ENCODE measurements at places on chromosomes 4 and X.

DNA sequence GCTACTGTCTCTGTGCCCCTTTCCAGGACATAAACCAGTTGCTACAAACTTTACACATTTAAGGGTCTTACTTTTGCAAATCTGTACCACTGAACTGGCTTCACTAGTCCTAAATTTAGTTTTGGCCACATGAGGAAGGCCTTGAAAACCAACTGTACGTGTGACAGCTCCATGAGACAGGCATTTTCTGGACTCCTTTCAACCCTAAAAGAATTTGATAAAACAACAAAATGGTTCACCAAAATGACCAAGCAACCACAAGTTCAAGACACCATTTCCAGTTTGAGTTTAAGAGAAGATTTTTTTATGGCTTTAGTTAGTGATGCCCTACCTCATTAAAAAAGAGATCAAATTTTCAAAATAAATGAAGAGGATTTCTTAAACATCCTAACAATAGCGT is 246.4 kb downstream of the ZNF674 start:
- no peak for DNase-seq

DNA sequence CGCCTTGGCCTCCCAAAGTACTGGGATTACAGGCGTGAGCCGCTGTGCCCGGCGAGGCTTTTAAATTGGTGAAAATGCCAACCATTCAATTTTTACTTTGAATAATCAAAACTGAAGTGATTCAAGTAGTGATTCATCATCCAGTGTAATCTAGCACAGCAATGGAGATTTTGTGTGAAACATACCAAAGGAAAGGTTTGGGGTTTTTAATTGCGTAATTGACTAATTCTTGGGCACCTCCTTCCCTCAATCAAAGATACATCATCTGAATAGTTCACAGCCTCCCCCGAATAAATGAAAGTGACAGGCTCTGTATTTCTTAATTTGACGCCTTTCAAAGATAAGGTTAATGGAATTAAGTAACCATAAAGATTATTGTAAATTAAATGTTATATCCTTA is 69.0 kb downstream of the DMD start:
- no peak for DNase-seq

- no peak for DNase-seq
Measured at GRCh38 chr4:100869276-100869675, 351.5 kb upstream of the EMCN start.

DNA sequence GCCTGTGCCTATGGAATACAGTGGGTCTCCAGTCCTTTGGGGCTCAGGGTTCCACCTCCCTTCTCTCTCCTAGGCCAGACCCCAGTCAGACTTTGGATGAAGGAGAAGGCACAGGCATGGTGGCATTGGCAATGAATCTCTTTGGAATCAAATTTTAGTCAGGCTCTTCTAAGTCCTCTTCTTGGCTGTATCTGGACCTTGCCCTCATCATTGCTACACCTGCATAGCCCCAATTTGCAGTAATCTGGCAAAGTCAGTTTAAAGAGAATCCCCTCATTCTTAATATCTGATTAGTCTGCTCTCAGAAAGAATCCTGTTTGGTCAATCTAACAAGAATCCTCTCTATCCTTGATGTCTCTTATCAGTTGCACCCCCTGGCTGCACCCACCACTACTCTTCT is 77.6 kb downstream of the SLC16A2 start:
- DNase-seq = no peak

DNA sequence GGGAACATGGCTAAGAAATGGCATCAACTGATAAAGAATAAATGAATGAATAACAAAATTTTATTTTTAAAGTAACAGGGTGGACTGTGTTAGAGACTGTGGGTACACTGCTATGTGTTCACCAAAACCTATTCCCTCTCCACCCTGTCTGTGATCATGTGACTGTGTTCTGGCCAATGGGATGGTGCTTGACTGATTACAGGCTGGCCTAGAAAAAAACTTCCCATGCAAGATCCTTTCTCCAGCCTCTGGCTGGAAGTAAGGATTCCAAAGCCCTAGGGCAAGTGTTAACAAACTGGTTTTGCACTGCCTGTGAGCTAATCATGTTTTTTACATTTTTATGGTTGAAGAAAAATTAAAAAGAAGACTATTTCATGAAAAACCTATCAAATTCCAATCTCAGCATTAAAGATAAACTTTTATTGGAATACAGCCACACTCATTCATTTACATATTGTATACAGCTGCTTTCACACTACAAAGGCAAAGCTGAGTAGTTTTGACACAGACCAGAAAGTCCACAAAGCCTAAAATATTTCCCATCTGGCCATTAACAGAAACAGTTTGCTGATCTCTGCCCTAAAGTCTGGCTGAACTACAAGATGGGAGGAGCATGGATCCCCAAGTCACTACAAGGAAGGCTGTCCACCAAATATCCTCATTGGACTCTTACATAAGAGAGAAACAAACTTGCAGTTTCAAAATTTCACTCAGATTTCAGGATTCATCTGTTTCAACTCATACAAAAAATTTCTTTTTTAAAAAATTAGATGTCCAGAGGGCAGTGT is 133.2 kb downstream of the ARHGAP6 start:
- no peak for DNase-seq

- DNase-seq = no peak
Measured at GRCh38 chrX:44035571-44035970, 62.4 kb upstream of the NDP start.

DNA sequence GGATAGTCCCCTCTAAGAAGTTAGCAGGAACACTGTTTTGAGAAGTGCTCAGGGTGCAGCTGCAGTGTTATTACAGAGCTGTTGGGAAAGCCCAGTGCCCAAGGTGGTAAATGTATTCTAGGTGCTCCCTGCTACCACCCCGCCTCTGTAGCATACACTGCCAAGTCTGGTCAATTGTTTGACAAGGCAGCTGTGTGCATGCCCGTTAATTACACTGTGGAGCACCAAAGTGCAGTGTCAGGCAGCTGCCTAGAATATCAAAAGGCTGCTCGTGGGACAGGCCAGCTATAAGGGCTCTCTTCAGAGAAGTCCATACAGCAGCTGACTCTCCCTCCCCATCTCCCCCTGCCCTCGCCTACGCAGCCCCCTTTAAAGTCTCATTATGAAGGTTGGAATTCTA is 99.9 kb upstream of the KLHL13 start:
- no peak for DNase-seq
